ENCODE measurements at places on chromosomes 3 and 15. TPM values are rescaled to one million over a fixed set of nuclear protein-coding genes. Genes with fewer than 3 reads are reported as not detected.

GRCh38 chr3:38578081-38578475 lies 71.4 kb downstream of the SCN5A start:
- DNase-seq: no peak

DNA sequence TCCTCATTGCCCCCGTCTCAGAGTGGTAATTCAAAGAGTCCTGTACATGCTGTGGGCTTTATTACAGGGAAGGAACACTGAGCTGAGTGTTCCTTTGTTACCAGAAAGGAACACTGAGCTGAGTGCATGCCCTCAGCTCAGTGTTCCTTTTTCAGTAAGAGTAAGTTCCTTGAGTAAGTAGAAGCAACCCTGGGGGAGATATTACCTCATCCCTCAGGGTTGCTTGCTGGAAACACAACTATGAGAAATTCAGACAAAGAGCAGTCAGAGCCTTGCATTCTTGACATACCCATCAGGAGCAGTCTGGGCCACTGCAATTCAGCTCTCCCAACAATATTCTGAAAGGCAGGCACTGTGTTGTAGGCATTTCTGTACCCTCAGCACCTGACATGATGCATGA lies 17.0 kb downstream of the CHRM5 start:
- no peak for DNase-seq

DNA sequence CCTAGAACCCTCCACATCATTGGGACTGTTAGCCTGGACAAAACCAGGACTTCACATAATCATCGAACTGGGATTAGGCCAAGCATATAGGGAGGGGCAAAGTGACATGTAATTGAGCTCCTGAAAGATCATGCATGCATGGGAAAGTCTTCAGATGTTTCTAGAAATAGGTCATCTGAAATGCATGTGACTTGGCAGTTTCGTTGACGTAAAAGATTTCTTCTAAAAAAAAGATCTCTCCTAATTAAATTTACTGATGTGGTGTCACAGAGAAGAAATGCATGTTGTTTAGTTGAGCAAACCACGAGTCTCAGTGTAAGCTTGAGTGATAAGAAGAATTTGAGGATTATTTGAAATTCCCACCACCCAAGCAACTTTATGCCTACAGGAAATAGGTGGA lies 70.0 kb upstream of the LIMD1 start:
- DNase-seq: no peak

The OR5AC2 gene
- polyA plus RNA-seq: not detected

DNA sequence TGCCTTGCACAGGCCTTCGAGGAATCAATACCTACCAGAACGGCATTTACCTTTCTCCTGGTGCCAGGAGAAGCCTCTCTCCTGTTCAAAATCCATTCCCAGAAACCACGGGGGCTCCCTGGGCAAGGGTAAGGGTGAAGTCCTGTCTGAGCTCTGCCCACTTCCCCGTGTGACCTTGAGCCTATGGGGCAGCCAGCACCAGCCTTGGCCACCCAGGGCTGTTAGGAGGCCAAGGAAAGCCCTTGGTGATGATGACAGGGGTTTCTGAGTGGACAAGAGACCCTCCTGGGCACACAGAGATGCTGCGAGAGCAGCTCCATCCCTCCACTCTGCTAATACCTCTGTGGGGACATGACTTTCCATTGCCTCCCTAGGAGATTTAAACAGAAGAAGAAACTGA lies 5.9 kb downstream of the SCN5A start:
- DNase-seq: no peak

- DNase-seq: no peak
Measured at GRCh38 chr3:10263646-10264363, 15.5 kb downstream of the TATDN2 start.

DNA sequence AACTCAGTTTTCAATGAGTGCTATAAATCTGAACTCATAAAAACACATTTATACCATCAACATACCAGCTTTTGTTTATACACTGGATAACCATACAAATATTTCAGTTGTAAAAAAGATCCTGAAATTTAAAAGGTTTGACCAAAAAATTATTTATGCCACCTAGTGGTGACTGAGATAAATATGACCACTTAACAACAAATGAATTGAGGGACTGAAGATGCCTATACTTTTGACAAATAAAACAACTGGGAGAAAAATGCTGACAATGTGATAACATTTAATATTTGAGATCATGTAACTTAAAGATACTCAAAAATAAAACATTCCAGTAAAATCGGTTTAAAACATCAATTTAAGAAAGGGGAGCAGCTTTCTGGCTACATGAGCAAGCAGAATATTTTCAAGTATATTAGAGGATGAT lies 30.4 kb downstream of the ATG3 start:
- DNase-seq: no peak

The EPHB3 gene
- polyA plus RNA-seq: 0.36 TPM

The GABRR3 gene
- not detected for polyA plus RNA-seq

DNA sequence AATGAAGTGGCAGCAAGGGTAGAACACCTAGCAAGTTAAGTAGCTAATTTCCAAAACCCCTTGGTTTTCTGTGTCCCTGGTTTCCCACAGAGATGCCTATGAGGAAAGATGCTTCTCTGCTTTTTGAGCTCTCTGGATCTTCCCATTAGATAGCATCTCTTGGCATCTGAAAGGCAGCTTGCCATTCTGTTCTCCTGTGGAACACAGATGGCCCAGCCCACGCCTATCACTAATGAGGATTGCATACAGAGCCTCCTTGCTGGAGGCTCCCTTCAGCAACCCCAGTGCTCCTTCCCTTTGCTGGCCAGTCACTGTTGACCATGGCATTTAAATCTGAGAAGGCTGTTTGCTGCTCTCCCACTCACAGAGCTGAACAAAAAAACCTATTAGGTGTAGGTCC lies 34.4 kb upstream of the ETV5 start:
- no peak for DNase-seq

The SPINK8 gene
- not detected for polyA plus RNA-seq

The SERPINI2 gene
- polyA plus RNA-seq: not detected

The NANOGP8 gene
- not detected for polyA plus RNA-seq

GRCh38 chr3:83928391-83928790 lies 1030.4 kb upstream of the CADM2 start:
- no peak for DNase-seq
